Thymus (tissue), 14 donors: ENCODE measurements at places on chromosomes 4 and X.

GRCh38 chr4:2824836-2825381 is 18.7 kb upstream of the ADD1 start:
- DNase-seq, result no peak

DNA sequence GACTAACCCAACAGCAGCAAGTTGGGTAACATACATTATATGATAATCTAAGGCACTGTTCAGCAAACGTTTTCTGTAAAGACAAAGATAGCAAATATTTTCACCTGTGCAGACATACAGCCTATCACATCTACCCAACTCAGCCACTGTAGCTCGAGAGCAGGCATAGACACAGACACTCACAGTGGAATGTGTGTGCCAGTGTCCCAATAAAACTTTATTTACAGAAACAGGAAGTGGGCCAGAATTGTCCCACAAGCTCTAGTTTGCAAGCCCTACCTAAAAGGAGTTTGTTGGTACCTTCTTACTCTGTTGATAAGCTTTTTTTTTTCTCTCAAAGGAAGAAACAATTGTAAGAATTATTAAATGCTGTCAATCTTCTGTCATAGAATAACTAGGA is 11.9 kb upstream of the FAM9A start:
- no peak for DNase-seq

- DNase-seq, result no peak
Observed at GRCh38 chrX:106042296-106042695, 3.8 kb upstream of the SERPINA7 start.

DNA sequence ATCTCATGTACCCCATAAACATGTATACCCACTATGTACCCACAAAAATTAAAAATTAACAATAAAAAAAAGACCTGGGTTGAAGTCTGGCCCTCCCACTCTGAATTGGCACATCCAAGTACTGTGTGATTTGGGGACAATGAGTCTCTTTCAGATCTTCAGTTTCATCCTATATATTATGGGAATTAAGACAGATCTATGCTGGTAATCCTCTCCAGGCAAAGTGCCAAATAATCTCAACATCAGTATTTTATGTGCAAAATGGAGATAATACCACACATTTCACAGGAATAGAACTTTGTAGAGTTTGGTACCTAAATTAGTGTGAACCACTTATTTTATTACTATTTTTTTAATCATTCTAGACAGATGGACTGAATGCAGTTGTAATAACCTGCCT is 11.0 kb upstream of the SCD5 start:
- no peak for DNase-seq

DNA sequence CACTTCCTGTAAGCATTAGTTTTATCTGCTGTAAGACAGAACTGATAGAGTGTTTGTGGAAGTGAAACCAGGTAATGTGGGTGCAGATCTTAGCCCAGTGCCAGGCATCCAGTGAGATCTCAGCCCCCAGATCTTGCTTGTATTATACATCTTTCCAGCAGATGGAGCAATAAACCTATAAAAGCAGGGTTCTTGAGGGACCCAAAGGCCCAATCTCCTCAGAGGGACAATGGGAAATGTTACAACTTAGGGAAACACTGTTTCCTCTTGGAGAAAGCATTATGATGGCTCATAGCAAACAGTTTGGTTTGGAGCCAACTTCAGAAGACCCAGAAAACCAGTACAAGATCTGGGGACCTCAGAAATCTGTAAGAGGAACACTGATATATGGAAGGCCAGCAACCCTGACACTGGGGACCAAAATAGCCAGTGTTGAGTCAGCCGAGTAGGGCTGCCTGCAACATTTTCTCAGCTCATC is 206.3 kb downstream of the SLC7A11 start:
- DNase-seq, result peak; percentile 2

GRCh38 chr4:20254511-20255250 is 3.0 kb downstream of the SLIT2 start:
- no peak for DNase-seq

- no peak for DNase-seq
Observed at GRCh38 chr4:108094131-108094530, 74.6 kb downstream of the LEF1 start.
